ENCODE measurements at places on chromosomes 3 and 15. TPM values are rescaled to one million over a fixed set of nuclear protein-coding genes. Genes with fewer than 3 reads are reported as not detected.

The CLDN1 gene
- 4.7 TPM for total RNA-seq

The A4GNT gene
- total RNA-seq = not detected

The TRIM59 gene
- 65.4 TPM for total RNA-seq

The SPSB4 gene
- not detected for total RNA-seq

The TEX264 gene
- total RNA-seq = 26.9 TPM

The GOLGA8M gene
- total RNA-seq = under 0.01 TPM

The ADAMTS7 gene
- total RNA-seq = 0.83 TPM

The USP4 gene
- 28.6 TPM for total RNA-seq

The BCL2A1 gene
- 4.5 TPM for total RNA-seq

The CILP gene
- total RNA-seq = not detected

The CELSR3 gene
- total RNA-seq = 0.18 TPM

The FMN1 gene
- total RNA-seq = 29.4 TPM

The TMEM207 gene
- total RNA-seq = not detected

The ADAMTS17 gene
- total RNA-seq = 0.28 TPM

The CAV3 gene
- 0.36 TPM for total RNA-seq

The CHRD gene
- total RNA-seq = under 0.01 TPM

The SCAANT1 gene
- total RNA-seq = not detected

The C3orf80 gene
- total RNA-seq = not detected

The GOLGA6A gene
- not detected for total RNA-seq

The CCDC39 gene
- not detected for total RNA-seq

The GOLGA8K gene
- total RNA-seq = not detected

The CHL1 gene
- total RNA-seq = 1.6 TPM

The MME gene
- total RNA-seq = 19.4 TPM

The OCA2 gene
- under 0.01 TPM for total RNA-seq

The MYLK gene
- total RNA-seq = 521 TPM

The SOX2 gene
- not detected for total RNA-seq

The GOLGA8G gene
- total RNA-seq = not detected

The PCNP gene
- 87.5 TPM for total RNA-seq

The ZIC4 gene
- not detected for total RNA-seq

The NTRK3 gene
- total RNA-seq = under 0.01 TPM

All from IMR-90 (cell line).